ENCODE measurements at places on chromosomes 4 and X. TPM values are rescaled to one million over a fixed set of nuclear protein-coding genes. Genes with fewer than 3 reads are reported as not detected.

GRCh38 chr4:141642711-141643110 is 6.3 kb downstream of the IL15 start:
- no peak for DNase-seq

DNA sequence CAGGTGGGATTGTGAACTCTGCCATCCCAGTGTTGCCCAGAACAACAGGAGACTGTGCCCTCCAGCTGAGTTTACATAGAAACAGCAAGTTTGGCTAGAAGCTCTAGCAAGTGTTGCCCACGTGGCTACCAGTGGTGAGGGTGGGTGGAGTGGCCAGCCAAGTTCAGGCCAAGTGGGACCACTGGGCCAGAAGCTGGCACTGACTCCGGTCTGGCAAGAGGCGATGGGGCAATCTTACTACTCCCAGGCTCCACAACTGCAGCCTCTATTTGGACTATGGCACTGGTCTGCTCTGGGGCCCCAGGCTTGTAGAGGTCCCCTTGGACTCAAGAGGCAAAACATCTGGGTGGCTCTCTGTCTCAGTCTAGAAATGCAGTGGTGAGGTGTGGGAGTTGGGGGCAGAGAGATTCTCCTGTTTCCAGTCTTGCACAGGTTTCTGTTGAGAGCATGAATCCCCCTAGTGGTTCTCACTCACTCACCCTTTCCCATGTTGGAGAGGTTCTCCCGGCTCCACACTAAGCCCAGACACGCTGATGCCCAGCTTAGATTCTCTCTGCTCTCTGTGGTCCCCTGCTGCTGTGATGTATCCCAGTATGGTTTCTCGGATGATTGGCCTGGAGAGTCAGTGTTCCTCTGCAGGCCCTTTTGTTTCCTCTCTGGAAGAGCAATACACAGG is 615.3 kb downstream of the PDHA2 start:
- no peak for DNase-seq

- no peak for DNase-seq
Measured at GRCh38 chr4:71962622-71963264, 69.1 kb upstream of the NPFFR2 start.

DNA sequence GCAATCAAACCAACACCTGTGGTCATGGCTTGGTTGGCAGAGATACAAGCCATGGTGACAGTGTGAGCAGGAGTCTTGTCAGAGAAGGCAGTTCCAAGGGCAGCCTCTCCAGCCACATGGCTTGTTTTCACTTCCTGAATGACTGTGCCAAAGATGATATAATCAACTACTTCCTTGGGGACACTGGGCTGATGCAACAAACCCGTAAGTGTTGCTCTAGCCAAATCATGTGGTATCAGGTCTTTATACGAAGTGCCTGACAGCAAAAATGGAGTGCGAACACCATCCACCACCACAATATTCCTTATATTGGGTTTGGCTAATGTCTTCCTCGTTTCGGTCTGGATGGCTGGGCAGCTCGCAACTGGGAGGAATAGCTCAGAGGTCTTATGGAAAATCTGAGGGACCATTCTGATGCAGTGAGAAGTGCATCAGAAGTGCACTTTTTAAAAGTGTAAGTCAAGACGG is 922.0 kb downstream of the NLGN4X start:
- DNase-seq = no peak

DNA sequence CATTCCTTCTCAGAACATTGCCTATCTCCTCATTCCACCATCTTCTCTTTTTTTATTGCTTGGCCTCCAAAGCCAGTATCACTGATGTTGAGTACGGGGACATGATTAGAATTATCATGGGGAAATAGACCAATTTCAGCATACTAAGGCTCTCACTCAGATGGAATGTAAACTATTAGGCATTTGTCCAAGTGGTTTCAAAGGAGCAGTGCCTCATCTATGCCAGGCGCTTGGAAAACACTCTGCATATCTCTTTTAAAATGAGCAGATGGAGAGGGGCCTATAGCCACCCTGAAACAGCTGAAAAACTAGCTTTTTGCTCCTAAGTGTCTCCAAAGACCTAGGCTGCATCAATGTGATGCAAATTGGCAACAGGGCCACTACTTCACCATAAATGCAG is 150.8 kb upstream of the DIPK2B start:
- DNase-seq = no peak

GRCh38 chr4:59597536-59598329 is 1602.4 kb upstream of the ADGRL3 start:
- peak; percentile 2 for DNase-seq

DNA sequence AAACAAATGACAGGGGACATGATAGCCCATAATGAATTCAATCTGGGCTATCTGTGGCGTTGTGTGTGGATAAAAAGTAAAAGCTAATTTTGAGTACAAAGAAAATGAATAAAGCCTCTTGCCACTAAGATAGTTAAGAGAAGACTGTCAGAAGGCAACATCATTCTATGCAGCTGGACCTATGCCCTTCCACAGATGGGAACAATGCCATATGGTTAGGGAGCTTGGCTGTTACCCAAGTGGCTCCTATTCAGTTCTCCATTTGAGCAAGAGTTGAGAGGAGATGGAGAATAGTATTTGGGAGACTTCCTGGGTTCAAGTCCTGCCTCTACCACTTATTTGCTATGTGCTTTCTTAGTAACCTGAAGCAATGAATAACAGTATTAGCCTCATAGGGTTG is 107.7 kb downstream of the ANXA3 start:
- no peak for DNase-seq

GRCh38 chr4:112083587-112084347 is 61.5 kb upstream of the FAM241A start:
- no peak for DNase-seq

DNA sequence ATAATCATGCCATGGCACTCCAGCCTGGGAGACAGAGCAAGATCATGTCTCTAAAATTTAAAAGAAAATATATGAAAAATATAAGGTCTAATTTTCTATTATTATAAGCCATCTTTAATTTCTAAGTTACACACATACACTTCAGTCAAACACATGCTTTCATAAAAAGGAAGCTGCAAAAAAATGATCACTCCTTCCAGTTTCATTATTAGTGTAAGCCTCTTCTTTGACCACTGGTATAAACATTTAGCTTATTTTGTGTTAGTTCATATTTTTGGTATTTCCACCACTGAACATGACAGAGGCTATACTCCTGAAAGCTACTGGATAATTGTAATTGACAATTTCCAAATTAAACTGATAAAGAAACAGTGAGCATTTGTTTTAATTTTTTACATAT is 163.3 kb upstream of the USP38 start:
- no peak for DNase-seq

GRCh38 chr4:54940996-54941865 is 184.2 kb downstream of the KDR start:
- DNase-seq = peak; percentile 22

DNA sequence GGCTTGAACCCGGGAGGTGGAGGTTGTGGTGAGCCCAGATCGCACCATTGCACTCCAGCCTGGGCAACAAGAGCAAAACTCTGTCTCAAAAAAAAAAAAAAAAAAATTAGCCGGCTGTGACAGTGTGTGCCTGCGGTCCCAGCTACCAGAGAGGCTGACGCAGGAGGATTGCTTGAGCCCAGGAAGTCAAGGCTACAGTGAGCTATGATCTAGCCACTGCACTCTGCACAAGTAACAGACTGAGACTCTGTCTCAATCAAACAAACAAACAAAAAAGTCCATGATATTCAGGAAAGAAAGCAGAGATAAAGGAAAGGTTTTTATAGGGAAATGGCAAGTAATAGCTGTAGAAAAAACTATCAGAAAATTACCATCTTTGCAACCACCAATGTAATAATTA is 2.1 kb upstream of the LAGE3 start:
- DNase-seq = no peak

- no peak for DNase-seq
Measured at GRCh38 chr4:75189711-75190335, 256.9 kb downstream of the PARM1 start.

DNA sequence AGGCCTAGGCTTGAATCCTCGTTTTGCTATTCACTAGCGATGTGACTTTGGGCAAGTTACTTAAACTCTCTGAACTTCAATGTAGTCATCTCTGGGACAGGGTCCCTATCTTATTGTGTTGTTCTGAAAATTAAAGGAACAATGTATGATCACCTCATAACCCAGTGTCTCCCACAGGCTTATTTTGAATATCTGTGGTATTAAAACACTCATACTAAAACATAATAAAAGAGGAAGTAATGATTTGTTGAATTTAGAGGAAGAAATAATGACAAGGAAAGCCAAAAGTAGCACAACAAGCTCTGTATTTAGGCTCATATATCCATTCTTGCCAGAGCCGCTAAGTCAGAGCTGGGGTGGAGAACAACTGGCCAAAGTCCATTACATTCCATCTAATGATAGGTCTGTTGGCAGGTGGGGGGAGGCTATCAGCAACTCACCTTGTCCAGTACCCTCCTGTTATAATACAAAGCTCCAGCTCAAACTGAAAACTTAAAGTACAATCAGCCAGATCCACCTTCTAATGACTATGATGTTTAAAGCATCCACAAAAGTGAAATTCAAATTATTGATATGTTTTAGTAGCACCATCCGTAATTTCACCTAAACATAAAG is 64.5 kb upstream of the LSM6 start:
- DNase-seq = no peak

- DNase-seq = no peak
Measured at GRCh38 chr4:112854420-112854819, 195.0 kb upstream of the ANK2 start.

DNA sequence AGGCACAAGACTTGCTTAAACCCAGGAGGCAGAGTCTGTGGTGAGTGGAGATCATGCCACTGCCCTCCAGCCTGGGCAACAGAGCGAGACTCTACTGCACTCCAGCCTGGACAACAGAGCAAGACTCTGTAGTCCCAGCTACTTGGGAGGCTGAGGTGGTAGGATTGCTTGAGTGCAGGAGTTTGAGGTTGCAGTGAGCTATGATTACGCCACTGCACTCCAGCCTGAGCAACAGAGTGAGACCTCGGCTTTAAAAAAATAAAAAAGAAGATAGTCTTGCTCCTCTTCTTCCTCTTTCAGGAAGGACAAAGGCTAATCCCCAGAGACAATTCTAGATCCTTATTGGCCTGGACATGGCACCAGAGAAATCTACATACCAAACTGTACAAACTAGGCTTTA is 5.7 kb upstream of the PPEF2 start:
- DNase-seq = no peak

DNA sequence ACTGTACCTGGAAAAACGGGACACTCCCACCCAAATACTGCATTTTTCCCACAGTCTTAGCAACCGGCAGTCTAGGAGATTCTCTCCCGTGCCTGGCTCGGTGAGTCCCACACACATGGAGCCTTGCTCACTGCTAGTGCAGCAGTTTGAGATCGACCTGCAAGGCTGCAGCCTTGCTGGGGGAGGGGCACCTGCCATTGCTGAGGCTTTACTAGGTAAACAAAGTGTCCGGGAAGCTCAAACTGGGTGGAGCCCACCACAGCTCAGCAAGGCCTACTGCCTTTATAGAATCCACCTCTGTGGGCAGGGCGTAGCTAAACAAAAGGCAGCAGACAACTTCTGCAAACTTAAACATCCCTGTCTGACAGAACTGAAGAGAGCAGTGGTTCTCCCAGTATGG is 205.2 kb downstream of the CHIC1 start:
- no peak for DNase-seq

DNA sequence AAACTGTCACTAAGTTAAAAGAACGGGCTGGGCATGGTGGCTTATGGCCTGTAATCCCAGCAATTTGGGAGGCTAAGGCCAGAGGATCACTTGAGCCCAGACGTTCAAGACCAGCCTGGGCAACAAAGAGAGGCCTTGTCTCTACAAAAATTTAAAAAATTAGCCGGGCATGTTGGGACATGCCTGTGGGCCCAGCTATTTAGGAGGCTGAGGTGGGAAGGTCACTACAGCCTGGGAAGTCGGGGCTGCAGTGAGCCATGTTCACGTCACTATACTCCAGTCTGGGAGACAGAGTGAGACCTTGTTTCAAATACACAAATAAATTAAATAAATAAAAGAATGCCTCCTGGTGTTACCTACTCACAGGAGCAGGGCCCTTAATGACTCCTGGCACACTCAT is 69.5 kb downstream of the APBB2 start:
- DNase-seq = no peak

GRCh38 chr4:182807767-182808548 is 109.2 kb downstream of the DCTD start:
- no peak for DNase-seq

- DNase-seq = peak; percentile 37
Measured at GRCh38 chrX:120749141-120749846, 119.4 kb upstream of the C1GALT1C1 start.

DNA sequence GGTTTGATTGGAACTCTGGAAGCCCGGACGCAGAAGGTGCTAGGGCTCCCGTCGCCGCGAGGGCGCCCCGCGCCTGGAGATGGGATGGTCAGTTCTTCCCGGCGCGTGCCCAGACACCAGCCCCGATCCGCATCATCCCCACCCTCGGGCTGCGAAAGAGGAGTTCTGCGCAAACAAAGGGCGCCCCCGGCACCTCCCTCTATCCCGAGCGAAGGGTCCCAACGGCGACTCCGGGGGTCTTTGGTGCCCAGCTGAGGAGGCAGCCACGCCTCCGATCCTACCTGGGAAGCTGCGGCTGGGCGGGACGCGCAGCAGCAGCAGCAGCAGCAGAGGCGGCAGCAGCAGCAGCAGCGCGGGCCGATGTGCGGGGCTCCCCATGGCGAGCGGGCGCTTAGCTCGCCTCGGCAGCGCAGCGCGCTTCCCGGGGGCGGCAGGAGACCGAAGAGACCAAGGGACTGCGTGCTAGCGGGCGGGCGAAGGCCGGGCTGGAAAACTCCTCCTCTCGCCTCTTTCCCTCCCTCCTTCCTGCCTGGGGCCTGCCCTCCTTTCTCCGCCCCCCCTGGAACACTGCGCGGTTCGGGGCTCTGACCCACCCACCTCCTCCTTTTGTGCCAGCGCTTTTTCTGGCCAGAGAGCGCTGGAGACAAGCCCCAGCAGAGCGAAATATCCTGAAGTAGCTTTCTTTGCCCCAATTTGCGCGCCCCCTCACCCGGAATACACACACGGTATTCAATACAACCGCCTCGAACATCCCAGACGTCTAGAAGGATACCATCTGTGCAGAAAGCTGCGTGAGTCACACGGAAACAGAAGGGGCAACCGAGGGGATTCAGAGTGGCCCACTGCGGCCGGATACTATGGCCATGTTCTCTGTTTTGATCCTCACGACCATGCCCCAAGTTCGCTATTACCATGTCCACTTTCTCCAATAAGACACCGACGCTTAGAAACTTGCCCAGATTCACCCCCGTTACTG is at the start of gene SRPX:
TSS of gene SRPX (minus strand) at position 457 of the 976 bp plus-strand sequence. CDS start at position 378, 79 bp downstream.
- DNase-seq = peak; percentile 66

DNA sequence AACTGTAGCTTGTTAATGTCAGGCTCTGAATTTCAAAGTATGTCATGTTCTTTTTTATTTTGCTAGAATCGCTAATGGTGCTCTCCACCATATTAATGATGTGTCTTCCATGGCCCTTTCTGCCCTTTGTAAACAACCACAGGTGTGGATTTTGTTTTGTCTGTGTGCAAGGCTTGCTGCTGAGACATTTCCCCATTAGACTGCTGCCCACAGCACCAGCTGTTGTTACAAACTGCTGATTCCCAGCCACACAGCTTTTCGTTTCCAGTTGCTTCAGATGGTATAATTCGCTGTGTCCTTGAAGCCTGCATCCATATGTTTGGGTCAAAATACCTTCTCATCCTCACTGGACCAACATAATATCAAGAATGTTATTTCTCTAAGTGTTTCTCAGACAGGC is 32.8 kb downstream of the KCNIP4 start:
- DNase-seq = no peak

ART3 gene
- total RNA-seq = 26.3 TPM

FHIP1A gene
- total RNA-seq = 12.9 TPM

IL3RA gene
- 10.1 TPM for total RNA-seq

UGT2B7 gene
- not detected for total RNA-seq

CTAG1A gene
- total RNA-seq = not detected

CCDC160 gene
- total RNA-seq = not detected
